ENCODE measurements at places on chromosomes 16 and 17.

DNA sequence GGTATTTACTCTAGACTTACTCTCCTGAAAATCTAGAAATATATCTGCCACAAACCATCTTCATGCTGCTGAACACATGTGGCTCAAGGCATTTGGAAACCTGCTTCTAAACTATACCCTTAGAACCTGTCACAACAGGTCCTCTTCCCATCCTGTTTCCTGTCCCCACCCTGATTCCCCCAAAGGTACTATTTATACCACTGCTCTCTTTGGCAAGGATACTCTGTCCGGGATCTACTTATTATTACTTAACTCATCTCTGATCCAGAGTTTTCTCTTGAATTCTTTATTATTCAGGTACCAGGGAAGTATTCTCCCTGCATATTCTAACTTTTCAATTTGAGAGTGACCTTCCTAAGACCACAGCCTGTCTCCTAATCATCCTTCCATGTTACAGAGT lies 33.4 kb downstream of the TRAF4 start:
- no peak for DNase-seq

DNA sequence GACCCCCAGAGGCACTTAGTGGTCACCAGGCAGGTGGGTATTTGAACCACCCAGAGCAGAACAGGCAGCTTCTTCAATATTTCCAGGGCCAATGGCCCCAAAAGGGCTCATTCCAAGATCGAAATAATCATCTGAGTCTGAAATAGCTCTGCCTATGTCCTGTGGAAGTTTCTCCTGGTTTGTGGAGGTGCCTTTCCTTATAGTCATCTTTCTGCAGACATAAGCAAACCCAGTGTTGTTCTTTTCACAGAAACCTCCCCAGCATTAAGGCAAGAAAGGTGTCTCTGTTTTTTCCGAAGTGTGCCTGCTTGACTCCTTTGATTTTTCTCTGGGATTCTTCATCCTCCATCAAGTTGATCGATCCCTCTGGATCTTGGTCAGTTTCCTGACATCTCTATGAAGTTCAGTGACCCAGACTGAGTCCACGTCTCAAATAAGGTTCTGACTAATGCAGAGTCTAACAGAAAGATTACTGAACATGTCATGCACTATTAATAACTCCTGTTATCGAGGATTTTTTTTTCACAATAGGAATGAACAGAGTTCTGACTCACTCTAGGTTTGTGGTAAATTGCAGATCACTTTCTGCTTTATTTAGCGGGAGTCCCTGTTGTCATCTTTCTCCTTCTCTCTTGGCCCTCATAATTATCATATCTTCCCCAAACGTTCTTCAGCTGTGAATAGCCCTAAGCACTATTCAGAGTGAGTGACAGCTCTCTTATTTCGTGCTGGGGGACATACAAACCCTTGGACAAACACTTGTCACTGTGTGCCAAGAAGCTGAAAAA lies 1.5 kb downstream of the LRRC3C start:
- peak; percentile 71 for DNase-seq

GRCh38 chr16:81212830-81213465 lies 25.5 kb upstream of the BCO1 start:
- DNase-seq = no peak

DNA sequence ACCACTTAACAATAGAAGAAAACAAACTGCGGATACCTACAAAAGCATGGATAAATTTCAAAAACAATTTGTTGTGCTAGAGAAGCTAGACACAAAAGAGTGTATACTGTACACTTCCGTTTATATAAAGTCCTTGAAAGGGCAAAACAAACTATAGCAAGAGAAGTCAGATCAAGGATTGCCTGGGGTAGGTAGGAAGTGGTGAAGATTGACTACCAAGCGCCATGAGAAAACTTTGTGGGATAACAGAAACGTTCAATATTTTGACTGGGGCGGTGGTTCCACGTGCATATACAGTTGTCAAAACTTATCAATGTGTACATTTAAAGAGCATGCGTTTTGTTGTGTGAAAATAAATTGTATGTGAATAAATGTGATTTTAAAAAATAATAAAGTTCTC lies 55.6 kb upstream of the CCL2 start:
- no peak for DNase-seq

DNA sequence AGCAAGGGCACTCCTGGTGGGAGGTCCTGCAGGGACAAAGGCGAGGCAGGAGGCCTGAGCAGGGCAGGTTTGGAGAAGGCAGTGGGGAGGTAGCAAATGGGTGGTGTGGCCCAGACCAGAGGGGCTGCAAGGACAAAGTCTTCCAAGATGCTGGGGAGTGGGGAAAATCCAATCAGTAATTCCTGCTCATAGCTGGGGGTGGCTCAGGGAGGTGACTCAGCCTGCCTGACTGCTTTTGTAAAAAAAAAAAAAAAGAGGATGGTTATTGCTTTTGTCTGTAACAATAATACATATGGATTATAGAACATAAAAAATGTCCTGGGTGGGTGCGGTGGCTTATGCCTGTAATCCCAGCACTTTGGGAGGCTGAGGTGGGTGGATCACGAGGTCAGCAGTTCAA lies 5.2 kb downstream of the IL34 start:
- no peak for DNase-seq

DNA sequence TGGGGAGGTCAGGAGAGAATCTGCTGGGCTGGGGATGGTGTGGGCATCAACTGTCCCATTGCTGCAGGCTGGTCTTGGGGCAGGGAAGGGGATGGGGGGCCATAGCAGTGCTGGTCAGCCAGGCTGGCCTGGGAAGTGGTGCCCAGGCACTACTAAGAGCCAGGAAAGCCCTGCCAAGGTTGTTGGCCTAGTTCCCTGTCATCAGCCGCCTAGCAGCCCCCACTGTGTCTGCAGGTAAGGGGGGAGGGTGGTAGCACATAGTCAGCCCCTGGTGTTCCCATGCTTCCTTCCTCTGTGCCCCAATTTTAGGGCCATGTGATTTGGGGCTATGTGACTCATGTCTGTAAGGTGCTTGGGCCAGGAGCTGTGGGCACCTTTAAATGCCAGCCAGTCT lies 17.8 kb downstream of the GJD3 start:
- no peak for DNase-seq

GRCh38 chr17:79932451-79933306 lies 93.4 kb upstream of the CBX4 start:
- DNase-seq = no peak

DNA sequence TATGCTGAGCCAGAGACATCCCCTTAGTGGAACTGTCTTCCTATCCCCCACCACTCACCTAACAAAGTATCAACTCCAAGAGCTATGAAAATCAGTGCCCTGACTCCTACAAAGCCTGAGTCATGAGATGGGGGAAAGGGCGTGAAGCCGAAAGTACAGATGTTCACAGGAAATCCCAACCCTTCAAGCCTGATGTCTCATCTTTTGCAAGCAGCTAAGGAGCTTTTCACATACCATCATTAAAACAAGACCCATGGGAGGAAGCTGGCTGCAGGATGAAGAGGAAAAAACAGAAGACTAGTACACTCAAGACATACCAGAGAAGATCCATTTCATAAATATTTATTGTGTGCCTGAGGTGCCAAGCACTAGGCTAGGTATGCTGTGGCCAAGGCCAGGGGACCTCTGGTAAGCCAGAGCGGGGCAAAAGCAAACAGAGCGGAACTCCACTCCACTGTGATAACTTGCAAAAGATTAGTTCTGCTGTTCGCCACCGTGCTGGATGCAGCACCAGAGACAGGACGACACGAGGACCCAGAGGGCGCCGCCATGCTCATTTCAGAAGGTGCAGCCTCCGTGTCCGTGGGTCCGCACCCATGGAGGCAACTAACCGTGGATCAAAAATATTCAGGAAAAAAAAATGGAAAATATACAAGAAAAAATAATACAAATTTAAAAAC lies 4.5 kb upstream of the MNT start:
- no peak for DNase-seq

DNA sequence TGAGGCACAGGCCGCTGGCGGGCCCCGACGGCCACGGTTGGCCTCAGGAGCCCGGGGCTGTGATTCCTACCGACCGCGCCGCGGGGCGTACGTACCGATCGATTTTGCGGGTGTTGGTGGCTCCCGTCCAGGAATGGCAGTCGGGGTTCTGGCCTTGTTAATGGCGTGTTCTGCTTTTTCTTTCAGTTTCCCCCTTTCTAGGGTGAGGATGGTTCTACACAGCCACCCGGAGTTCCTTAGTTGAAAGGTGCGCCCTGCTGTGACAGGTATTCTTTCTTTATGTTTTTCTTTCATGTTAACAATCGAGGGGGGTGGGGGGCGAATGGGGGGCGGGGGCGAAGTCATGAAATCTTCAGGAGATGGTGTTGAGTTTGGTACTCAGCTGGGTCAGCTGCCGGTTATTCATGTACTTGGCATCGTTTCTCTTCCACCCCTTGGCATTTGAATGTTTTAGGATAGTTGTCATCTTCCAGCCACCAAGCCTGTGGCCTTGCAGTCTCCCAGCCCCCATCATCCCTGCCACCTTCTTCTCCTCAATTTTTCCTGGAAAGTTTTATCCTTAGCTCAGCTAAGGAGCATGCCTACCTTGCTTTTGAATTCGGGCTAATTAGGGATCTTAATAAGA lies 802 bp downstream of the CYLD start:
- no peak for DNase-seq

GRCh38 chr16:66979011-66979717 lies 9.2 kb upstream of the CES4A start:
- no peak for DNase-seq

- no peak for DNase-seq
These were observed 39.9 kb downstream of the CDH1 start for GRCh38 chr16:68776821-68777485.

DNA sequence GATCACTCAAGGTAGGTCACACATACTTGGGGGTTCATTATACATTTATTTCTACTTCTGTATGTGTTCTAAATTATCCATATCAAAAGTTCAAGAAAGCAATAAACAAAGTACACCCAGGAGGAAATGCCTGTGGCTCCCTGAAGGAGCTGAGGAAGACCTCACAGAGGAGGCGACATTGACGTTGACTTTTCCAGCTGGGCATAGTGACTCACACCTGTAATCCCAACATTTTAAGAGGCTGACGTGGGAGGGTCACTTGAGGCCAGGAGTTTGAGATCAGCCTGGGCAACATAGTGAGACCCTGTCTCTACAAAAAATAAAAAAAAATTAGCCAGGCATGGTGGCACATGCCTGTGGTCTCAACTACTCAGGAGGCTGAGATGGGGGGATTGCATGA lies 16.3 kb downstream of the ITGAD start:
- no peak for DNase-seq

- no peak for DNase-seq
These were observed 96.9 kb upstream of the KCNJ16 start for GRCh38 chr17:69978056-69978646.

GRCh38 chr16:85127379-85127723 lies 15.1 kb upstream of the CIBAR2 start:
- no peak for DNase-seq

DNA sequence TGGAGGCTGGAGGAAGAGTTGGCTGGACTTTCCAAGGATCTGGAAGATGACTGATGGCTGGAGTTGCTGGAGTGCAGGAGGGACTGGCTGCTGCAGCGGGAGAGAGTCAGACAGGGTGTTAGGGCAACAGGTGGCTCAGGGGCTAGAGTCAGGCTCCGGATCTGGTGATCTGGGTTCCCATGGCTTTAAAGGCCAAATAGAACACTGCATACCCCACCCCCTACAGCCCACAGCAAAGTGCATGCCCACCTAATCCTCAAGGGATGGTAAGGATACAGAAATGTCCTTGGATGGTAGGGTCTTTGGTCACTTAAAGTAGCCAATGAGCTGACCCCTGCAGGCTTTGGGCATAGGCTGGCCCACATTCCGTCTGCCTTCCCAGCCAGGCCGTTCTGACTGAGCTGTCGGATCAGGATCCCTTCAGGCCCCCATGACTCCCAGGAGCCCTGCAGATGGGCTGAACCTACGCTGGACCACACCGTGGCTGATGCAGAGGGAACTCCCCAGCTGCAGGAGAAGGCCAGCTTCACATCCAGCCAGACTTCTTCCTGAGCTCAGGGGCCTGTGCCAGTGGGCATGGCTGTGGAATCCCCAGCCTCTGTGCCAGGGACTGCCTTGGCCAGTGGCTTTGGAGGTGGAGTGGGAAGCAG lies 13.9 kb downstream of the TNS4 start:
- DNase-seq = no peak

DNA sequence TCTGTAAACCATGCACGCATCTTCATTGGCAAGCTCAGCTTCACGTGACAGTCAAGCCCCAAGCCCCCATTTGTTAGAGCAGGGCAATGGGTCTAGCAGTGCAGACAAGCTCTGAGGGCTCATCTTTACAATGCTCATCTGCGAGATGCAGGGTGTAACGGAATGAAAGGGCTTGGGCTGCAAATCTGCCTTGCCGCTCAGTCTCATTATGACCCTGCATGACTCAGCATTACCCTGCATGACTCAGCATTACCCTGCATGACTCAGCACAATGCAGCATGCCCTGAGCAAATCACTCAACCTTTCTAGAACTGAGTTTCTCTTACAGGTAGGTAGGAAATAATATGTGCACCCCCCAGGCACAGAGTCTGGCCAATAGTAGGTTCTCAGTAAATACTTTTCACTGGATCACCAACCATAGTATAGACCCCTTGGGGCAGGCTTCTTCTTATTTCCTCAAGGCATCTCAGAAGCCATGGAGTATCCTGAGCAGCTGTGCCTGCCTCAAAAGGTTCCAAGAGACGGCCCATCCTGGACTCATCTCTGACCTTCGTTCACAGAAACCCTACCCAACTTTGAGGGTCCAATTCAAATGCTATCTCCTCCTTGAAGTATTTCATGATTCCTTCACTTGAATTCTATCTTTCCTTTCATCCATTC lies 391.3 kb upstream of the CDH5 start:
- no peak for DNase-seq

DNA sequence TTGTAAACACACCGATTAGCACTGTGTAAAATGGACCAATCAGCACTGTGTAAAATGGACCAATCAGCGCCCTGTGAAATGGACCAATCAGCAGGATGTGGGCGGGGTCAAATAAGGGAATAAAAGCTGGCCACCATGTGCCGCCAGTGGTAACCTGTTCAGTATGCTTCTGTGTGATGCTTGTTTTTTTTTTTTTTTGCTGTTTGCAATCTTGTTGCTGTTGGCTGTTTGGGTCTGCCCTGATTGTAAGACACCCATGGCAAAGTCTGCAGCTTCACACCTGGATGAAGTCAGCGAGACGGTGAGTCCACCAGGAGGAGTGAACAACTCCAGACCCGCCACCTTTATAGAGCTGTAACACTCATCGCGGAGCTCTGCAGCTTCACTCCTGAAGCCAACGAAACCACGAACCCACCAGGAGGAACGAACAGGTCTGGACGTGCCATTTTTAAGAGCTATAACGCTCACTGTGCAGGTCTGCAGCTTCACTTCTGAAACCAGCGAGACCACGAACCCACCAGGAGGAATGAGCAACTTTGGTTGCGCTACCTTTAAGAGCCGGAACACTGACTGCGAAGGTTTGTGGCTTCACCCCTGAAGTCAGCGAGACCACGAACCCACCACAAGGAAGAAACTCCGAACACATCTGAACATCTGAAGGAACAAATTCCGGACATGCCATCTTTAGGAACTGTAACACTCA lies 85.0 kb upstream of the MED9 start:
- no peak for DNase-seq

DNA sequence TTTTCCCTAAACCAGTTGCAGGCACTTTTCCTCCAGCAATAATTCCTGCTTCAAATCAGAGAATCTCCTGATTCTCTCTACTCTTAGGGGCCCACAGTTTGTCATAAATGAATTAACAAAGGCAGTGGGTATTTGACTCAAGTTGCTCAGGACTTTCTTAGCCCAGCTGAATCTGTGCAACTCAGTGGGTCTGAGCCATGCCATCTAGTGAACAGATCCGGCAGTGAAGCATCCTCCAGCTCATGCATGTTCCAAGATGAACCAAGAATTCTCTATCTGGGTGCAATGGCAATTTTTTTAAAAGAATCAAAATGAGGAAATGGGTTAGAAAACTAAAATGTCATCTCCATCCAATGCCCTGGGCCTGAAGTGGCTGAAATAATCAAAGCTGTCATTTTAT lies 575.2 kb upstream of the CDH11 start:
- DNase-seq = no peak
